Stimulated activated naive CD4-positive, alpha-beta T cell (primary cell): ENCODE measurements at places on chromosomes 1 and 21.

DNA sequence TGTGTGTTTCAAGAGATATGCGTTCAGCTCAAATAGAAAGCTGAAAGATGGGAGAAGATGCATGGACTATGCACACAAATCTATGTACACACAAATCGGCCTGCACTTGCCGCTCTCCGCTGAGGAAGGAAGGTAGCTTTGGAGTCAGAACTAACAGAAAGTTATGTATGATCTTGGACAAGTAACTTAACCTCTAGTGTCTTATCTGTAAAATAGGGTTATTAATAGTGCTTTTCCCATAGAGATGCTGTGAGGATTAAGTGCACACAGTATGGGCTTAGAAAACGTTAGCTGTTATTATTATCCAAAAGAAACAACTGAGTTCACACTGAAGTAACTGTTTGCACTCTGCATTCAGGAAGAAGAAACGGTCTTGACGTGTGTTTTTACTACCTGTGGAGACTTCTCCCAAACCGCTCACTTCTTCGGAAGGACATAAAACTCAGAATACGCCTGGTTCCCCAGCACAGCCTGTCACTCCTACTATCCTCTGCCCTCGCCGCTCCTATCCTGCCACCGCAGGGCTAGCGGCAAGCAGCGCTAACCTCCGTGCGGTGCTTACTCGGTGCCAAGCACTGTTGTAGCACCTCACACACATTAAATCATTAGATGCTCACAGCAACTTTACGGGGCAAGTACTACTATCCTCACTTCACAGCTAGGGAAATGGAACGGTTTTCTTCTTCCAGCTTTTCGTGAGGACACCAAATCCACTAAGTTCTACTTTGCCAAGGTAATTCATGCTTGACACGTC, 1.3 kb downstream of the TGFBR3 start:
- no peak for DNase-seq

GRCh38 chr1:94920061-94920460, 6.8 kb downstream of the CNN3 start:
- DNase-seq = no peak

GRCh38 chr1:212955098-212955497, 4.8 kb downstream of the VASH2 start:
- DNase-seq = no peak

DNA sequence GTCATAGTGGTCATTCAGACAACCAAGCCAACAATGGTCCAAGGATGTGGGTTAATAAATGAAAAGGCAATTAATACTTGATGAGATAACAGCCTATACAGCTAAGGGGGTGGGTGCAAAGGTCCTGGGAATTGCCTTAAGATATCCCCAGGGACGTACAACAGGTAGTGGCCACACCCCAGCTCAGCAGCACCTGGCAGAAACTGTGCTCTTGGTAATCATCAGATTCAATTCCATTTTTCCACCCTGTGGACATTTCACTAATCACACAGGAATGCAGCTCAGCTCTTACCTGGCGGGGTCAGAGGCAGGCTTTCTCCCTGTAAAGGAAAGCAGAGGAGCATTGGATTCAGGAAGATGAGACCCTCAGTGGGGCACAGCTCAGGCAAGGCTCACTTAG, 32.9 kb downstream of the FCRL5 start:
- DNase-seq = no peak

GRCh38 chr1:32249831-32250525, 1.1 kb upstream of the LCK start:
- peak; percentile 71 for DNase-seq

DNA sequence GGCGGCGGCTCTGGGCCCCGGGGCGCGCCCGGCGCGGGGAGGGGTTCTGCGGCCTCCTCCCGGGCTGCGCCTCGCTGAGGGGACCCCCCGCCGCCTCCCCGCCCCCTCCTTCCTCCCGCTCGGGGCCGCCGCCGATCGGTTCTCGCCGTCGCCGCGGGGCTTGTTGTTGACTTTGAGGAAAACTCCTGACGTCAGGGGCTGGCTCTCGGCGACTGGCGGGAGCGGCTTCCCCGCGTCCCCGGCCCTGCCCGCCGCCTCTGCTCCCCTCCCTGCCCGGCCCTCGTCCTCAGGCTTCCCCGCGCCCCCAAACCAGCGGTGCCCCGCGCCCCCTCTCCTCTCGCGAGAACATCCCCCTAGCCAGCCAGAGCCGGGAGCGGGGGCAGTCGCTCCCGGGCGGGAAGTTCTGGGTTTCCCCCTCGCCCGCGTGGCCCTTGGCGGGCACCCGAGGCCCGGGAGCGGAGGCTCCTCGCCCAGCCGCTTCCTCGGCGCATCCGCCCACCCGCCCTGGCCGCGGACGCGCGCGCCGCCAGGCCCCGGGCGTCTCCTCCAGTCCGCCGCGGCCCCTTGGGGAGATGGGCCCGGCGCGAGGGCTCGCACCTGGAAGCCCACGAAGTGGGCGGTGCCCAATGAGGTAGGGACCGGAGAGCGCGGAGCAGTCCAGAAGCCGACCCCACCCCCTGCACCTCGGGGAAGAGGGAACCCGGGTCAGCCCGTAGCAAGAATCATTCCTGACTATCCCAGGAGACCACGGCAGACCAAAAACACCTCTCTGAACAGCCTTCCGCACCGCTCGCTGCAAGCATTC, 611 bp upstream of the AKT3 start:
- peak; percentile 87 for DNase-seq

- no peak for DNase-seq
Observed at GRCh38 chr1:175388285-175388684, 195.7 kb upstream of the KIAA0040 start.

DNA sequence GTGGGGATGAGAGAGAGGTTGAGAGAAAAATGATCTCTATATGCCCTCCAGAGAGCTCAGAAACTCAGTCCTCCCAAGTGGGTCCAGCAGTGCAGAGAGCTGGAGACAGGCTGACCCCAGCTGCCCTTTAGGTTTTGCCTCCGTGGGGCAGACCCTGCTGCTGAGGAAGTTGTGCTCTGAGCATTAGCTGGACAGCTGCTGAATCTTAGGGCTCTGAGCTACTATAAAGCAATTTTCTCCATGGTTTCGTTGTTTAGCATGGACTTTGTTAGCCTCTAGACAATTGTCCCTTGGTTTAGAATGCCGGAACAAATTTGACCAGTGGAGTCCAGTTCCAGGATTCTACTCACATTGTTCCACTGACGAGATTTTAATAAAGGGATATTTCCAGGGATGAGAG, 22.1 kb downstream of the BATF3 start:
- DNase-seq = no peak

DNA sequence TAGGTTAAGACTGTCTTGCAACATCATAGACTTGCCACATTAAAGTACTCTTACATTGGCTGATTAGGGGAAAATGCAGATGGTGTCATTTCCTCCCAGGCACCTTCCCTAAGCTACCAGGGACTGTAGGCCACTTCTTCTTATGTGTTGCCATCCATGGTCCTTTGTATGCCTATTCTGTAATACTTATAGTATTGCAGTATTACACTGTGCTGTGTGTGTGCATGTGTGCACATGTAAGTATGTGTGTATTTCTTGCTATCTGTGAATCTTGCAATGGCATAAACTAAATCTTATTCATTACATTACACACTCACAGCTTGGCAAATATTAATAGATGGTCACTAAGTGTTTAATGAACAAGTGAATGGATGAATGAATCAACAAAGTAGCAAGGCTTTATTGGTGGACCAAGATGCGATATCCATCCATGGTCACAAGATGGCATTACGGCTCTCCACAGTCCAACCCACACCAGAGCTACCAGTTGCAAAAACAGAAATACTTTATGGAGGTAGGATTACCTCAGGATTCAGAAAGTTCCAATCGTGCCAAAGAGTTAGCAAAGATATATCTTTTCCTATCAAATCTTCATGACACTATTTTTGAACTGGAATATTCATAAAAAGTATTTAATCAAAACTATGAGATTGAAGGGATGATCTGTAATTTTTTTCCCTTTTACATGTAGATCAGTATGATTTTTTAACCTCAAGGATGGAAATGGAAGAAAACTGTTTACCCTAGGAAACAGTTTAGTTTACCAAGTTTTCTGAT, 160.2 kb downstream of the DENND1B start:
- DNase-seq = peak; percentile 17

GRCh38 chr1:22830757-22831340, 120.2 kb downstream of the EPHB2 start:
- DNase-seq = no peak

- DNase-seq = no peak
Observed at GRCh38 chr1:15353839-15354579, 55.7 kb upstream of the EFHD2 start.

DNA sequence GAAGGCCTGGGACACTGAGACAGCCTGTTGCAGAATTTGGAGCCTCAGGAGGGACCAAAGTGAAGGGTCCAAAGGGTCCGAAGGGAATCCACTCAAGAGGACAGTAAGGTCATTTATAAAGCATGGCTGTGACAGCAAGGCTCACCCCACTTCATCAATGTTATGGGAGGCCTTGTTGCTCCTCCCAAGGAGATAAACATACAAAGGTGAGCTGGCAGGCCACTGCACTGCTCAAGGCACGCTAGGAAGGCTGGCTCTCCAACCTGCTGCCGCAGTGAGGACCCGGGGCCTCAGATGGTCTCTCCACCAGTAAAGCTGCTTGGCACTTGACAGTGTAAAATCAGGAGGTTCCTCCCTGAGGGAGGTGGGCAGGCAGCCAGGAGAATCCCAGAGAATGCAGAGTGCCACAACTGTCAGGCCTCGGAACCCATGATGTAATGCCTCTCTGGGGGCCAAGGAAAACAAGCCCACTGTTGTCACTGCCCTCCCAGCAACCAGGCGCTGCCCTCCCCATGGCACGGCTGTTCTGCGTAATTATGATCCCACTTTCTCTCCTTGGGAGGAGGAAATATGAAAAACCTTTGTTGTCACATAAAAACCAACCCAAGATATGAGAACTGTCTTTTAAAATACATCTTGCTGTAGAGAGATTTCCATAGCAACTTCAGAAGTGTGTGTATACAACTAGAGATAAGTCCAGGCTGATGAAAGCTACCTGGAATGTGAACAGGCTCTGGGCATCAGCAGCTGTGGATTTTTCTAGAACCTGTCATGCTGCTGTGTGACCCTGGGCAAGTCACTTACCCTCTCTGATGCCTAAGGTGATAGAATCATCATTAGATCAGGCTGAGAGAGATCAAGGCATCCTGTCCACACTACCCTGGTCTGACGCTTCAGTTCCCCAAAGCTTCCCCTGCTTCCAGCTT, 102.5 kb downstream of the KCNN3 start:
- no peak for DNase-seq

DNA sequence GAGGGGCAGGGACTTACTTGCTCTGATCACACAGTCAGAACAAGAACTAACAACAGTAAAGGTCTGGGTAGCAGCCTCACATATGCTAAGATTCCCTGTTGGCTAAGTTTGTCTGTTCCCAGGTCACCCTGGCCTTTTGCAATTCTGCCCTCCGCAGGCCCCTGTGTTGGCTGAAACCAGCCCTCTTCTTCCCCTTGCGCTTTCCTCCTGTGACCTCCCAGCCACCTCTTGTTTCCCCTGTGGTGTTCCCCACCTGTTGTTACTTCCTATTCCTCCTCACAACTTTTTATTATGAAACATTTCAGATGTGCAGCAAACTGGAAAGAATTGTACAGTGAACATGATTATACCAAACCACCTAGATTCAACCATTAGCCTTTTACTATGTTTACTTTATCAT, 23.4 kb downstream of the MAPKAPK2 start:
- no peak for DNase-seq

DNA sequence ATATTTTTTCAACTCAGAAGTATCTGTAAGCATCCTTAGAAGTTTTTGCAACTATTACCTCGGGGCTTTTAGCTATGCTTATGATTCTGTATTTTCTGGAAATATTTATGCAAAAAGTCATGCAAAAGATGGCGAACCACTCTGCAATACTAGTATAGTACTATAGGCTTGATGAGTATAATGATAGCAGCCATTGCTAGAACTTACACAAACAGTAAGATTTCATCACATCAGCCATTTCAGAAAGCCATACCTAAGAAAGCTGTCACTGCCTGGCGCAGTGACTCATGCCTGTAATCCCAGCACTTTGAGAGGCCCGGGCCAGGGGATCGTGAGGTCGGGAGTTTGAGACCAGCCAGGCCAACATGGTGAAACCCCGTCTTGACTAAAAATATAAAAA, 227.1 kb downstream of the LRRC7 start:
- no peak for DNase-seq

GRCh38 chr21:30336596-30336995, 898 bp downstream of the KRTAP27-1 start:
- DNase-seq = no peak

- no peak for DNase-seq
Observed at GRCh38 chr1:32352831-32353383, 9.4 kb downstream of the FAM229A start.

DNA sequence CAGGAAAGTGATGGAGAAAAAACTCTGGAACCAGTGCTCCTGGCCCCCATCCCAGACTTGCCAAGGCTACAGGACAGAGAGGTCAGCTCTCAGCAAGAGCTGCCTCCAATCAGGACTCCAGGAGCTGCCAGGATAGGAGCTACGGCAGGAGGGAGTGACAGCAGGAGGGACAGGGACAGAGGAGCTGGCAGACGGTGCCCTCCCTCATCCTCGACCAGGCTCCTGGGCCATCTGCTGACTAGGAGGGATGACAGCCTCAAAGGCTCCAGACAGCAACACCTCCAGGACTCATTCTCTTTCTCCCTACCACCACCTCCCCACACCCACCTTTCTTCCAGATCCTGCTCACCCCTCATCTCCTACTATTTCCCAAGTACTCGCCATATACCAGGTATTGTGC, 22.7 kb downstream of the DLGAP3 start:
- DNase-seq = no peak

DNA sequence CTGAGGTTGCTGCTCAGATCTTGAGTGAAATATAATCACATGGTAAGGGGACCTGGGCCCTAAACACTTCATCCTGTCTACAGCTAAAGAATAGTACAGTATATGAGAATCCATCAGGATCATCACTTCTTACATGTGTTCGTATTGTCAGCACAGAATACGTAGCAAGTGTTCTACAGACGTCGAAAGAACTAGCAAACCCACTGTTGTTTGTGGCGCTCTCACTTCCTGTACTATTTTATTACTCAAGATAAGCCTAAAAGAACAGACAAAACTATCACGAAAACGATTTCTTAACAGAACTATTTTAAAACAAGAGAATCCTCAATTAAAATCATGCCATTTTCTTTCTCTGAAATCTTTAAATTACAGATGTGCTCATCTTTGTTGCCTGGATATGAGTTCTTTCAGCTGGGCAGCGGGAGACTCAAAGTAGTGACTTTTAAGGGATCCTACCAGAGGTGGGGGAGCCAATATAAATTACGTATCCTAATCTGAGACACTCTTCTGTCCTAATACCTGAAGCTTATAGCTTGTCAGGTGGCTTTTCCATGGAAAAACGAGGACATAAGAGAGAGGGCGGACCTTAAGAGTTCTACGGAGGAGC, 724 bp downstream of the ST7L start:
- DNase-seq = no peak
